ENCODE measurements at places on chromosomes 5 and 9. TPM values are rescaled to one million over a fixed set of nuclear protein-coding genes. Genes with fewer than 3 reads are reported as not detected.

DNA sequence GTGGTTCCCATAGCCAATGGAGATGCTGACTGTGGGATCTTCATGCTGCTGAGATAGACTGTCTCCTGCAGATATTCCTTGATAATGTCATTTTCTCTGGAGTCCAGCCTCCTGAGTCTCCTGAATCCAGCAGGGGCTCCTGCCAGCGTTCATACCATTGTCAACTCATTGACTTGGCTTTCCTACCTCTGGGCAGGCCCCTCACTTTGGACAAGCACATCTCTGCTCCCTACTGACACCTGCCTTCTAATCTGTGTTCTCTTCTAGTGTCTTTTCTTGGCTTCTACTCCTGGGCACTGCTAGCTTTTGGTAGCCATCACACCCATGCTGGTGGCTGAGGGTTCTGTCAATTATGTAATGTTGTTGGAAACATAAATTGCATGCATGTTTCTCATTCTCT, 138.0 kb downstream of the ADCY2 start:
- no peak overlapping the region for H3K4me3 ChIP-seq
- no peaks in the 10 kb centered on the region for H3K27me3 ChIP-seq
- no peak for DNase-seq
- no peaks in the 10 kb centered on the region for H3K4me1 ChIP-seq
- H3K27ac ChIP-seq, result no peak overlapping the region

DNA sequence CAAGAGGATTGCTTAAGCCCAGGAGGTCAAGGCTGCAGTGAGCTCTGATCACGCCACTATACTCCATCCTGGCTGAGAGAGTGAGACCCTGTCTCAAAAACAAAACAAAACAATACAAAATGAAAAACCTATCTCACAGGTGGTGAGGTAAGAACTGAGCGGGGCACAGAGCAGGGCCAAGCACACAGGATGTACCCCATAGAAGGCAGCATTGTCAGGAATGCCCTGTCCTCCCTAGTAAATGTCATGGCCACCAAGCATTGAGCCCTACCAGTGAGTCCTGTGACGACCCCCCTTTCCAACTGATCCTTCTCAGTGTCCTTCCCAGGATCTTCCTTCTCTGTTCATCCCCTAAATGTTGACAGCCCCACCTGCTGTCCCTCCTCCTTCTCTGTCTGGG, 44.6 kb upstream of the ALDH1B1 start:
- H3K36me3 ChIP-seq, result no peaks in the 10 kb centered on the region
- H3K27ac ChIP-seq, result no peak overlapping the region
- no peak overlapping the region for H3K4me3 ChIP-seq
- no peak for DNase-seq
- no peaks in the 10 kb centered on the region for H3K27me3 ChIP-seq

- no peak for DNase-seq
- H3K4me3 ChIP-seq, result no peak overlapping the region
- no peaks in the 10 kb centered on the region for H3K4me1 ChIP-seq
- no peak overlapping the region for H3K27ac ChIP-seq
- no peaks in the 10 kb centered on the region for H3K36me3 ChIP-seq
Observed at GRCh38 chr5:10595672-10596309, 31.9 kb downstream of the ANKRD33B start.

DNA sequence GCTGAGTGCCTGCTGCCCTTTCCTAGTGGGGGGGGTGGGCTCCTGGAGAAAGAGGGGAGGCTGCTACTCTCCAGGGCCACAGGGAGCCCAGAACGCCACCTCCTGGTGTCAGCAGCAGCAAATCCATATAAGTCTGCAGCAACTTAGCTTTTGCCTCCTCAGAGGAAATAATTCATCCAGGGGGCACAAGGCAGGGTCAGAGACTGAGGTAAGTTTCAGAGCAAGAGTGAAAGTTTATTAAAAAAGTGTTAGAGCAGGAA, 4.0 kb upstream of the CLPTM1L start:
- H3K4me3 ChIP-seq, result no peak overlapping the region
- peaks cover 16% of the 10 kb centered on the region for H3K4me1 ChIP-seq
- H3K36me3 ChIP-seq, result no peaks in the 10 kb centered on the region
- H3K27ac ChIP-seq, result no peak overlapping the region
- DNase-seq, result no peak
- H3K27me3 ChIP-seq, result no peaks in the 10 kb centered on the region

DNA sequence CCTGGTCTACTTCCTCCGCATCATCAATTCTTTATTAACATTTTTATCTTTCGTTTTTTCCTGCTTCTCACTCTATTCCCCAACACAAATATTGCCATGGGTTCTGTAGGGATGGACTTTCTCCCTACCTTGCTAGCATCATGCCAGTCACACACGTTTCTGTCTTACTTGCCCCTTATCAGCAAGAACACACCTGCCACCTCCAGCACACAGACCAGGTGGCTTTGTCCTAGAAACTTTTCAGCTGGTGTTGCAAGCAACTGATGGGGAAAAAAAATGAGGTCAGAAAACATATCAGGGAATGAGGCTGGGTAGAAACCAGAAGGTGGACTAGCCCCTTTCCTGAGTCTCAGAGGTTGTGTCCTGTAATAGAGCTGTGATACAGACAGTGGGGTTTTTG, 5.8 kb downstream of the SH3RF2 start:
- no peaks in the 10 kb centered on the region for H3K27me3 ChIP-seq
- no peak overlapping the region for H3K27ac ChIP-seq
- H3K4me1 ChIP-seq, result no peaks in the 10 kb centered on the region
- H3K4me3 ChIP-seq, result no peak overlapping the region

DNA sequence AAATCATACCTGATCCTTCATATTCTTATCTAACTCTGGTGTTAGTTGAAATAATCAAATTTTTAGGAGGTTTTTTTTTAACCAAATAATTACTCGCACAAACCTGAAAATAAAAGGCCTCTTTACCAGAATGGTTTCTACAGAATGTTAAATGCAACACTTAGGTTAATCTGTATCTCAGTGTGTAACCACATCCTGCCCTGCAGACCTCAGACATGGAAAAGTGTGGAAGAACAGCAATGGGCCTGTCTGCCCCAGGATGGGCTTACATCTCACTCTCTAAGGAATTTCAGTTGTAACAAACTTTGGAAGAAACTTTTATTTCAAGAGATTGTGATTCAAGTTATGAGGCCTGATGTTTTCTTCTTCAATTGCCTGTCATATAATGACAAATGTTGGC, 32.5 kb upstream of the MIER3 start:
- H3K27me3 ChIP-seq, result peaks cover 5% of the 10 kb centered on the region
- no peaks in the 10 kb centered on the region for H3K36me3 ChIP-seq
- H3K4me3 ChIP-seq, result no peak overlapping the region
- DNase-seq, result peak; percentile 10

GRCh38 chr9:99743455-99743854, 78.2 kb upstream of the NR4A3 start:
- no peak for DNase-seq
- H3K4me1 ChIP-seq, result no peaks in the 10 kb centered on the region
- H3K4me3 ChIP-seq, result no peak overlapping the region

GRCh38 chr5:61866930-61867329, 439.1 kb upstream of the KIF2A start:
- no peaks in the 10 kb centered on the region for H3K4me1 ChIP-seq
- H3K27me3 ChIP-seq, result no peaks in the 10 kb centered on the region
- H3K27ac ChIP-seq, result no peak overlapping the region
- DNase-seq, result no peak
- no peak overlapping the region for H3K4me3 ChIP-seq
- no peaks in the 10 kb centered on the region for H3K36me3 ChIP-seq

GRCh38 chr9:13534006-13534405, 254.5 kb upstream of the MPDZ start:
- H3K4me3 ChIP-seq, result no peak overlapping the region
- H3K27me3 ChIP-seq, result no peaks in the 10 kb centered on the region
- H3K4me1 ChIP-seq, result no peaks in the 10 kb centered on the region
- no peak for DNase-seq
- H3K36me3 ChIP-seq, result no peaks in the 10 kb centered on the region
- H3K27ac ChIP-seq, result no peak overlapping the region

GRCh38 chr5:172833686-172834414, at the start of gene ERGIC1:
ERGIC1 (plus strand) TSS chr5:172834251; CDS start chr5:172834414, 163 bp downstream.
- H3K27me3 ChIP-seq, result no peaks in the 10 kb centered on the region
- H3K27ac ChIP-seq, result peak within 1 kb of the TSS; percentile 90
- peaks cover 2% of the 10 kb centered on the region for H3K36me3 ChIP-seq
- H3K4me1 ChIP-seq, result peaks cover 53% of the 10 kb centered on the region

- H3K4me3 ChIP-seq, result no peak overlapping the region
- H3K4me1 ChIP-seq, result no peaks in the 10 kb centered on the region
- no peaks in the 10 kb centered on the region for H3K36me3 ChIP-seq
- no peaks in the 10 kb centered on the region for H3K27me3 ChIP-seq
- DNase-seq, result no peak
Observed at GRCh38 chr5:1761453-1761755, 38.2 kb downstream of the MRPL36 start.

DNA sequence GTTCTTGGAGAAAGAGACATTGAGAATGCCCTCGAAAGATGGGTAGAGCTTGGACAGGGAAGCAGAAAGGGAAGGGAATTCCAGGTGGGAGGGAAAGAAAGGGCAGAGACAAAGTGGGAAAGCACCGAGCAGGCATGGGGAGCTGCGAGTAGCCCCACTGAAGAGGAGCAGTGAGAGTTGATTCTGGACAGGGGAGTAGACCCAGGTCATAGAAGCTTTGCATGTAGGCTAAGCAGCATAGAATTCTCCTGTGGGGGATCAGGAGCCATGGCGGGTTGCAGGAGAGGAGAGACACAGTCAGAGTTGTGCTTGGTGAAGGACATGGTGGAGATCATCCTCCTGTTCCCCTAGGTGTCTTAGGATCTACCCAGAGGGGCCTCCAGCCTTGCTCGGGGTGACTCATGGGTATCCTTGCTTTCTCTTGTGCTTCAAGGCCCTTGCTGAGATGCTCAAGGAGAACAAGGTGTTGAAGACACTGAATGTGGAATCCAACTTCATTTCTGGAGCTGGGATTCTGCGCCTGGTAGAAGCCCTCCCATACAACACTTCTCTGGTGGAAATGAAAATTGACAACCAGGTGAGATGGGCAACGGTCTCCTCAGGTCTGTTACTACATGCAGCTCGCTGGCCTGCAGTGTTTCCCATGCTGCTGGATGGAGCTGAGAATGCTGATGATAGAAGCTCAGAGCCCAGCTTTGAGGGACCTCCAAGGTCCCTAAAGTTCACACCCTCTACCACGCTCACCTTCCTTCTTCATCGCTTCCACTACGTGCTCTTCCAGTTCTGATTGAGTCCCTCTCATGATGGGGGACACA, 64.5 kb downstream of the TSTD2 start:
- no peak overlapping the region for H3K4me3 ChIP-seq
- H3K27me3 ChIP-seq, result no peaks in the 10 kb centered on the region
- H3K27ac ChIP-seq, result no peak overlapping the region
- no peak for DNase-seq
- H3K36me3 ChIP-seq, result no peaks in the 10 kb centered on the region
- H3K4me1 ChIP-seq, result no peaks in the 10 kb centered on the region

- DNase-seq, result no peak
- H3K27ac ChIP-seq, result no peak overlapping the region
- no peaks in the 10 kb centered on the region for H3K4me1 ChIP-seq
- no peaks in the 10 kb centered on the region for H3K36me3 ChIP-seq
Observed at GRCh38 chr5:9269014-9269413, 276.9 kb downstream of the SEMA5A start.

DNA sequence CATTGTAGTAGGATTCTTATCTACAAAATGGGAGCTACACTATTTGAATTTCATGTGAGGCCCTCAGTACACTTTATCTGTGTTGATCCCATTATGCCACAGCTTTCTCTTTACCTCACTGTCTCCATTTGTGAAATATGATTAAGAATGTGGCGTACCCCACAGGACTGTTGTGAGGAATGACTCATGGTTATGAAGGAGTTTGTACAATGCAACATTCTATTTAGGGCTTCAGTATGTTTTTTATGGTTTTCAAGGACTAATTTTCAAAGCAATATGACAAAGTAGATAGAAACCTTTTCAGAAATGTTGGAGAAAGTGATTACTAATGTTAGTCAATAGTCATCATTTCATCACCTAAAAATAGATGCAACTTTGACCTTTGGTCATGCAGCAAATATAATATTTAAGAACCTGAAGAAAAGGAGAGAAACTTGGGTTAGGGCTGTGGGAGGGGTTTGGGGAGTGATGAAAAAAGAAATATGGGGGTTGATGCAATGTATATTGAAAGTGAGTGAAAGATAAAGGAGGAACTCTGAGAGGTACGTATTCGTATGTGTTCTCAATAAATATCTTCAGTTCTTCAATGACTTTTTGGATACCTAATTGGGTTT, 53.7 kb upstream of the PIP5K1B start:
- H3K27me3 ChIP-seq, result peaks cover 2% of the 10 kb centered on the region
- no peak overlapping the region for H3K27ac ChIP-seq
- no peak for DNase-seq
- no peak overlapping the region for H3K4me3 ChIP-seq

GRCh38 chr9:96236854-96237550, 65.0 kb downstream of the HSD17B3 start:
- H3K27me3 ChIP-seq, result peaks cover 42% of the 10 kb centered on the region
- H3K4me3 ChIP-seq, result no peak overlapping the region
- no peak overlapping the region for H3K27ac ChIP-seq
- H3K36me3 ChIP-seq, result no peaks in the 10 kb centered on the region
- DNase-seq, result no peak

DNA sequence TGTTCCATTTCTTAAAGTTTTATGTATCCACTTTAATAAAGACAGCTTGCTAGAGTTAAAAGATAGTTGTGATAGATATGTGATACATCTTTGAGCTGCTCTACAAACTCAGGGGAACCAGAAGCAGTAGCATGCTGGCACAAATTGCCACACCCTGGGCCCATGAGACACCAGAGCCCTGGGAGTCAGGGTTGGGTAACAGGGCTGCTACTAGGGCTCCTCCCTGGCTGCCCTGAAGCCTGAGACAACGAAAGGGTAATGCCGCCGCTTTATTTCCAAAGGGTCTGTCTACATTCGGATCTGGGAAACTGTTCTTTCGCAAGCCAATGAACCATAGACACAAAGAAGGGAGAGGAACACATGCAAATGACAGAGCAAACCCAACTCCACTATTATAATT, 29.2 kb downstream of the PTPN3 start:
- H3K36me3 ChIP-seq, result no peaks in the 10 kb centered on the region
- H3K4me3 ChIP-seq, result no peak overlapping the region
- no peak for DNase-seq
- no peaks in the 10 kb centered on the region for H3K27me3 ChIP-seq
- H3K27ac ChIP-seq, result no peak overlapping the region

FAM200C gene
- 0.57 TPM for total RNA-seq

BARHL1 gene
- total RNA-seq, result not detected

MAN1B1 gene
- total RNA-seq, result 80.4 TPM

MARCHF3 gene
- total RNA-seq, result 6.8 TPM

CSF1R gene
- 7.8 TPM for total RNA-seq

CARTPT gene
- not detected for total RNA-seq

OR1J2 gene
- not detected for total RNA-seq

SLC6A3 gene
- not detected for total RNA-seq

Data from natural killer cell (primary cell).